ENCODE measurements at places on chromosomes 16 and 17.

DNA sequence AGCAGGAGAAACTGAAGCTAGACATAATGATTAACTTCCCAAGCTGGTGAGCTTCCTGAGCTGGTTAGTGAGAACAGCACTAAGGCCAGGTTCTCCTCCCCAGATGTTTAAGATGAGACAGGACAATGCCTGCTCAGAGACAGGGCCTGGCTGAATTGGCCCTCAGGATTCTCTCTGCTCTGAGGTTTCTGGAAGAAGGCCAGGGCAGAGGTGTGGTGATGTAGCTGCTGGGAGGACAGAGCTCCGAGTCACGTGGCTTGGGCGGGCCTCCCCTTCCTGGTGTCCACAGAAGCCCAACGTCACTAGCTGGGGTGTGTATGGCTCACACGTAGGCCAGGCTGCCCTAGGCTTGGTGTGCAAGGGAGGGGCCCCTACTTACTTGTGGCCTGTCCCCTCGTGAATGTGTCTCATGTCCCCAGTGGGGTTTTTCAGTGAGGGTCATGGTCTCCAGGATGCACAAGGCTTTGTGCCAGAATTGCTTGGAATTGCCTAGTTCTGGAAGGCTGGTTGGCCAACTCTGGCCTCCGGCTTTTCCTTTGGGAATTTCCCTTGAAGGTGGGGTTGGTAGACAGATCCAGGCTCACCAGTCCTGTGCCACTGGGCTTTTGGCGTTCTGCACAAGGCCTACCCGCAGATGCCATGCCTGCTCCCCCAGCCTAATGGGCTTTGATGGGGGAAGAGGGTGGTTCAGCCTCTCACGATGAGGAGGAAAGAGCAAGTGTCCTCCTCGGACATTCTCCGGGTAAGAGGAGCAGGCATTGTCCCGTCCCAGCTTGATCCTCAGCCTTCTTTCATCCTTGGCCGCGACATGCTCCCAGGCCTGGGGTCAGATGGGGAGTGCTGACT is 3.4 kb downstream of the NOD2 start:
- no peak for DNase-seq

DNA sequence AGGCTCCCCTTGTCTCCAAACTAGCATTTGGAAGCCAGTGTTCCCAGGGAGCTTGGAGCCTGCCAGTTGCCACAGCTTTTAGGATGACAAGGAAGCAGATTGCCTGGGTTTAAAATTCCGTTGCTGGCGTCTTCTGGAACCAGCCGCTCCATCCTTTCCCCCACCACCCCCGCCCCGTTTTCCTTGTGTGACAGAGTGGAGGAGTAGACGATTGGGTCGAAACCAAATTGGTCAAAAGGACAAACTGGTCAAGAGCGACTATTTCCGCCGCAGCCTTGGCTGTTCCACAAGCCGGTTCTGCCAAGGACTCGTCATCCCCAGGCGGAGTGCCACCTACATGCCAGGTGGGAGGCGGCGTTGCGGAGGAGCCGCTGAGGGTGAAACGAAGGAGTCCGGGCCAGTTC is 91.1 kb downstream of the RPA1 start:
- DNase-seq, result no peak

- DNase-seq, result no peak
Observed at GRCh38 chr16:70534971-70535370, 11.4 kb downstream of the SF3B3 start.

- no peak for DNase-seq
Observed at GRCh38 chr17:80613732-80614071, 69.1 kb downstream of the RPTOR start.

GRCh38 chr16:78768718-78769117 is 669.3 kb downstream of the WWOX start:
- no peak for DNase-seq

- no peak for DNase-seq
Observed at GRCh38 chr16:73601911-73602310, 554.0 kb upstream of the ZFHX3 start.

GRCh38 chr17:8451933-8452614 is 16.4 kb downstream of the NDEL1 start:
- no peak for DNase-seq

GRCh38 chr17:27674335-27674734 is 43.3 kb downstream of the LGALS9 start:
- DNase-seq, result no peak

- DNase-seq, result no peak
Observed at GRCh38 chr17:42537826-42538451, 1.9 kb downstream of the NAGLU start.

GRCh38 chr17:71118039-71118438 is 948.7 kb downstream of the KCNJ2 start:
- no peak for DNase-seq

- DNase-seq, result no peak
Observed at GRCh38 chr16:83762141-83762991, 45.4 kb upstream of the HSBP1 start.

- DNase-seq, result no peak
Observed at GRCh38 chr16:2765462-2766404, 11.3 kb downstream of the ELOB start.

DNA sequence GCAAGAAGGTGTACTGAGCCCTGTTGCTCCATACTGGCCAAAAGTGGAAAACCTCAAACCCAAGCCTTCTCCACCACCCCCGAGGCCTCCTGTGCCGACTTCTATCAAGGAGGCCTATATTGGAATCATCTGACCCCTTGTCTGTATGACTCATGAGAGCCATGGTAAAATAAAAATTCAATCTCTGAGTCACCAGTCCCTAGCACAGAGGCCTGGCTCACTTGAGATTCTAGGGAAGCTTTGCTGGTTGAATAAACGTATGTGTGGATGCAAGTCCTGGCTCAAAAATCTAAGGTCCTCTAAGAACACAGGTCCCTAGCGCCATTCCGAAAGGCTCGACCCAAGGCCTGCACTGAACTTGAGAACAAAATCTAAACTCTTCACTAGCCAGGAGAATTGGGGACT is 15.0 kb downstream of the NSMCE1 start:
- DNase-seq, result no peak

- DNase-seq, result no peak
Observed at GRCh38 chr16:9787717-9788116, 394.5 kb downstream of the GRIN2A start.

DNA sequence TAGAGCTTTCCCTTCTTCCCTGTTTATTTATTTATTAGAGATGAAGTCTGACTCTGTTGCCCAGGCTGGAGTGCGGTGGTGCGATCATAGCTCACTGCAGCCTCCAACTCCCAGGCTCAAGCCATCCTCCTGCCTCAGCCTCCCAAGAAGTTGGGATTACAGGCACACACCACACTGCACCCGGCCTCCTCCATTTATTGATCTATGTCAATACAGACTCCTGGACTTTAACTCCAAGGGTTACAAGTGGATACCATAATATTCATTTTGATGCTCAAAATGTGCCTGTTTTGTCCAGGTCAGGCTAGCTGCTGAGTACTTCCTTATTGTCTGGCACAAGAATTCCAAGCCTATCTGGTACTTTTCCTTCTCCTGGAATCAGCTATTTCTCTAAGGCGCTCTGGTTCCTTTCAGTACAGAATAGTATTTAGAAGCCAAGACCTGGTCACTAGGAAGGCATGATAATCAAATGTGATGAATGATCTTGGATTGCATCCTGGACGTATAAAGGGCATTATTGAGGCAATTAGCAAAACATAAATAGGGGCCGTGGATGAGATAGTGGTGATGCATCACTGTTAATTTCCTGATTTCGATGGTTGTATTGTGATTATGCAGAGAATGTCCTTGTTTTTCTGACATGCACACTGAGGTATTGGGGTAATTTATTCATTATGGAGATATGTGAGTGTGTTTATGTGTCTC is 21.7 kb downstream of the IL4R start:
- DNase-seq, result no peak

GRCh38 chr17:67007266-67007665 is 37.1 kb upstream of the CACNG1 start:
- DNase-seq, result no peak

DNA sequence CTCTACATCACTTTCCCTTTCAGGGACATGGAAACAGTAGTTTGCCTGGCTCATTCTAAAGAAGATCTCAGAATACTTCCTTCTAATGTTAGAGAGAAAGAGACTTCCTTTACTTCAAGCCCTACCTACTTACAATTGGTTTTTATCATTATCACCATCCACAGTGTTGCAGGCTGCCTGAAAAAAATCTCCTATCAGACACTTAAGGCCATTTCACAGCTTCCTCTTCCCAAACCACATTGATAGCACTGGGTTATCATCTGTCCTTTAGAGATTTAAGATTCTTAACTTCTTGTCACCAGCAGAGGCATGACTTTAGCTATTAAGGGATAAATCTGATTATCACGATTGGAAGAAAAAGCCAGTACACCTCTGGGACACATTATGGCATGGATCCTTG is 178.5 kb upstream of the TBX2 start:
- no peak for DNase-seq

DNA sequence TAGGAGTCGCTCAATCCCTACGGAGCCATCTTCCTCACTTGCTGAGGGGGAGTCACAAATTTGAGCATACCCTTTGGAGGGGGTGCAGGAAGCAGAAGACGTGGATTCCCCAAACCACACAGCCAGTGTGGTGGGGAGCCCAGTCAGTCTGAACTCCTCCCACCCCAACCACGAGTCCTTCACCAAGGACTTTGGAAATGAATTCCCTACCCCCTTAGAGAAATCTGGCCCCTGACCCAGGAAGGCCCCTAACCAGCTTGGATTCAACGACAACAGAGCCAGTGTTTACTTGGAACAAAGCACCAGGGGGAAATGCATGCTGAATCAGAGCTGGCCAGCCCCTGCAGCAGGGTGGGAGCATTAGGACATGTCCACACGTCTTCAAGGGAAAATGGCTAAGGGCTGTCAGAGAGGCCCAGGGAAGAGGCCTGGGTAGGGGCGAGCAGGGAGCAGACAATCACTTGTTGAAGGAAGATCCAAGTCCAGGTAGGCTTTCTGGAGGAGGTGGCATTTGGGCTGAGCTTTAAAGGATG is 5.5 kb upstream of the TMEM92 start:
- no peak for DNase-seq

GRCh38 chr16:2278956-2279800 is 11.3 kb upstream of the RNPS1 start:
- DNase-seq, result peak; percentile 58

DNA sequence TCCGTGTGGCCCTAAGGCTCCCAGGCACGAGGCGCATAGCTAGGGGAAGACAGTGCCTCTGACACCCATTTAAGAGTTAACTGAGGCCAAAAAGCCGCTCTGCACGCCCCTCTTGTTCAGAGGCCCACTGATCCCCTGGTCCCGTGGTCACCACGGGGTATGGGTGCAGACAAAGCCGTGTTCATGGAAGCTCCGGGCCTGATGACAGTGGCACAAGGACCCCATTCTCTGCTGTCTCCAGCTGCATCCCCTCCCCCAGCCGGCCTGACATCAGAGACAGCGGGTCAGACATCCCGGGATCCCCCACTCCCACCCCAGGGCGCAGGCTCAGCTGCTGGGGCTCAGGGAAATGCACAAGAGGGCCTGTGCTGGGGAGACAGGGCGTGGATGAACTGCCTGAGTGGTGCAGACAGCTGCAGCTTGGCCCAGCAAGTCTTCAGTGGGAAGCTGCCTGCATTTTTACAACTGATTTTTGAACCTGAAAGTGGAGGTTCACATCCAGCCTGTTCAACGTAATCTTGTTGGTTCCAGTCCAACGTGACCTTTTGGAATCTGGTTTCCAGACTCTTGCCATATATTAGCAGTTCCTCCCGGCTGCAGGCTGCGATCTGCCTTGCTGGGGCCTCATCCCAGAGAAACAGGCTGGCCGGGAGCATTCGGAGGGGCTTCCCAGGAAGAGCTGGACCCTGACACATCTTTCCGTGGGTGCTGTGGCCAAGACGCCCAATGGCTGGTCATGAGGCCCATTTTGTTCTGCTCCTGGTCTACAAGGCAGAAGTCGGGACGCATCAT is 9.7 kb upstream of the BAHCC1 start:
- no peak for DNase-seq
